ENCODE measurements at places on chromosomes 13 and 19.

DNA sequence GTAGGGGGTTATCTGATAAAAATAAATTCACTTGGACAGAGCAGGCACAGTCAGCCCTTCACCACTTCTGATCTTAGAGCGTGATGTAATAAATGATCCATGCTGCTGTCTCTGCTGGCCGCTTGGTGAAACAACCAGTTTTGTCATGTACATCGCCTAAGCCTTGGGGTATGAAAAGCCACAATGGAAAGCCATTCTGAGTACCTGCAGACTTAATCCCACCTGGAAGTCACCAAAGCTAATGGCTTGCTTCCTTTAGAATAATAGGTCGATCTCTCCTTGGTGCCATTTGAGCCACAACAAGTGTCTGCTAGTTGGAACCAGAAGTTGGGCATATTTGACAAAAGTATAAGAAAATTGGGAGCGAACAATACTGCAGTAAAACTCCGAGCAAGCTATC lies 1649.7 kb upstream of the SPRY2 start:
- DNase-seq: no peak

DNA sequence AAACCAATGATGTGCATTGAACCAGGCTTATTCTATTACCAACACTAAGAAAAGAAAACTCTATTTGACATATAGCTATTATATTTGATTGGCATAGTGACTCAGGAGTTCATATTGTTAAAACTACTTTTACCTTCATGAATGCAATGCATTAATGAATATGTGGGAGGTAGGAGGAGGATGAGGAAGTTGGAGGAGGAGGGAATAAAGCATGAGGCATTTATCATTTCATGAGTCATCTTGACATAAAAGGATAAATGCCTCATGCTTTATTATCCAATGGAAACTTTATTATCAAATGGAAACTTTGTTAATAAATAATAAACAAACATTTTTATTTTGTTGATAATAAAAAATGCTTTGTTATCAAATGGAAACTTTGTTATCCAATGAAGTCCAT lies 116.5 kb downstream of the SPRY2 start:
- DNase-seq: peak; percentile 56

DNA sequence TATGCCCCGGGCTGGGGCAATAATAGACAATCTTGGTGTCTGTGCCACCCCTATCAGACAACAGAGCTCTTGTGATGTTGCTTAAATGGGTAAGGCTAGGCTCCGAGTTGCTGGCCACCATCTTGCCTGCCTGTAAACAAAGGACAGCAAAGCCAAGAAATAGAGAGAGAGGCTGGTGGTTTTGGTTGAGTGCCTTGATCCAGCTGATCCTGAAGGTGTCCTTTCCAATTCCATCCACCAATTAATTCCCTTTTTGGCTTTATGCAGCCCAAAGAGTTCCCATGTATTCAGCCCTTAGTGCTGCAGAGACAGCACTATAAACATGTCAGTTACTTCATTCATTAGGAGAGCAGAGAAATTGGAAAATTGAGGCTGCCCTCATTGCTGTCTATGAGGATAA lies 41.7 kb upstream of the HOMER3 start:
- DNase-seq: no peak

GRCh38 chr19:38193445-38193844 lies 30.6 kb downstream of the DPF1 start:
- no peak for DNase-seq

DNA sequence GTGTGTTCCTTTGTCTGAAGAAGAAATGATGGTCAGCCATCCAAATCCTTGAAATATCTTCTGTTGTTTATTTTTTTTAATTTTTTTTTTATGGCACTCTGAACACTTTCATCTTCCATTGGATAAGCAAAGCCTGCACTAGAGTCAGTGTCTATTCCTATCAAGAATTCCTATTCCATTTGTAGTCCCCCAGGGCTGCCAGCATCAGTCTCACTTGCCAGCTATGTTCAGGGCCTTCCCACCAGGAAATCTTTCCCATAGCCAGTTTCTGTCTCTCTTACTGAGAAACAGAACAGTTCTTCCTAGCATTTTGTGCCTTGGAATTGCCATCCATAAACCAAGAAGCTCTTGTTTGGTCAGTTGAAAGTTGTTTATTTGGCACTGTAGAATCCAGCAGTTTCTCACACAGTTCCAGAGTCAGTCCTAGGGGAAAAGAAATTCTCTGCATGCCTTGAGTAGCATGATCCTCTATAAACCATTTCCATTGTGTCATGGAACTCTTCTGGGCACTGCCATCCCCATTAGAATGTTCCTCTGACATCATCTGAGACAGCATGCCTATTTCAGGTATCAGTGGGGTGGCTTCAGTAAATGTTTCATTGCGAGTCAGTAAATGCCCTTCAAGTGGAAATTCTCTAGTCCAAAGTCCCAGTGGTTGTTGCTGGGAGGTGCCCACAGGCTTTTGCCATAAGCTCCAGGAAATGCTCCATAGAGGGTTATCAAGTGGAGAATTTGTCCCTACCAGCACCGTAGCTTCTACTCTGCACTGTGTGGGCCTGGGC lies 18.7 kb upstream of the SPRYD7 start:
- DNase-seq: no peak

- no peak for DNase-seq
These were observed 341.2 kb downstream of the HS6ST3 start for GRCh38 chr13:96431044-96431581.

DNA sequence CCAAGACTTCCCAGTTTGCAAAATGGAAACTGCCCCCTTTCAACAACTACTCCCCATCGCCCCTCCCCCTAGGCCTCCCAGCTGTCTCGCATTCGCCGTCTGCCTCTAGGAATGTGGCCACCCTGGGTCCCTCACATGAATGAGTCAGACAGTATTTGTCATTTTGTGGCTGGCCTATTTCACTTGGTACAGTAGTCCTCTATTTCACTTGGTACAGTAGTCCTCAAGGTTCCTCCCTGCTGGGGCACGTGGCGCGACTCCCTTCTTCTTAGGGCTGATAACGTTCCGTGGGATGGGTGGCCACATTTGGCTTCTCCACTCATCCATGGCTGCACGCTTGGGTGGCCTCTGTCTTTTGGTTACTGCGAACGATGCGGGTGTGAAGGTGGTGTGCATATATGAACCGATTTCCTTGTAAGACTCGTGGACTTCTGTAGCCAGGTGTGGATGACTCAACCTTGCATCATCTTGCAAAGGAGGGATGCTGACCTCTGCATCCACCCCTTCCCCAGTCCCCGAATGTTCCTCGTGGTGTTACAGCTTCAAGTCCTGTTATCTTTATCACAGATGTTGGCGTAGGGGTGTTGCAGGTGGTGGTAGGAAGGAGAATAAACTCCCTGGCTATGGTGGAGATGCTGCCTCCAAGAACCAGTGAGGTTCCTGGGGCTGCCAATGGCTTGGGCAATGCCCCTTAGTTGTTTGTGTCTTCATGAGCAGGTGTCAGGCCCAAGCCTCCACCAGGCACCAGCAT lies 112.1 kb upstream of the SOX1 start:
- DNase-seq: no peak

DNA sequence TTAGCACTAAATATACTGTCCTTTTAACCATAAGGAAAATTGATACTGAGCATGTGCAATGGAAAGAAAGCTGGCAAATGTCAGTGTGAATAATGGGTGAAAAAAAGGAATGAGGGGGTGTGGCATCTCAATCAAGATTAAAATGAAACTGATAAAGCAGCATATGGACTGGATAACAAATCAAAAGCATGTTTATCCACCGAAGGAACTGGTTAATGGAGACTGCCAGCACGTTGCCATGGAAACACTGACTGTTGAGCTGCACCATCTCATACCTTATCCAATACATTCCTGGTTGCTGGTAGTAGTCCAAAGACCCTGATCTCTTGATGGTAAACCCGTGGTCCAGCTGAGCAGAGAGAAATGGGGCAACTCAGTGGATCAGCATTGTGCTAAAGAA lies 311.4 kb upstream of the MAB21L1 start:
- DNase-seq: no peak

DNA sequence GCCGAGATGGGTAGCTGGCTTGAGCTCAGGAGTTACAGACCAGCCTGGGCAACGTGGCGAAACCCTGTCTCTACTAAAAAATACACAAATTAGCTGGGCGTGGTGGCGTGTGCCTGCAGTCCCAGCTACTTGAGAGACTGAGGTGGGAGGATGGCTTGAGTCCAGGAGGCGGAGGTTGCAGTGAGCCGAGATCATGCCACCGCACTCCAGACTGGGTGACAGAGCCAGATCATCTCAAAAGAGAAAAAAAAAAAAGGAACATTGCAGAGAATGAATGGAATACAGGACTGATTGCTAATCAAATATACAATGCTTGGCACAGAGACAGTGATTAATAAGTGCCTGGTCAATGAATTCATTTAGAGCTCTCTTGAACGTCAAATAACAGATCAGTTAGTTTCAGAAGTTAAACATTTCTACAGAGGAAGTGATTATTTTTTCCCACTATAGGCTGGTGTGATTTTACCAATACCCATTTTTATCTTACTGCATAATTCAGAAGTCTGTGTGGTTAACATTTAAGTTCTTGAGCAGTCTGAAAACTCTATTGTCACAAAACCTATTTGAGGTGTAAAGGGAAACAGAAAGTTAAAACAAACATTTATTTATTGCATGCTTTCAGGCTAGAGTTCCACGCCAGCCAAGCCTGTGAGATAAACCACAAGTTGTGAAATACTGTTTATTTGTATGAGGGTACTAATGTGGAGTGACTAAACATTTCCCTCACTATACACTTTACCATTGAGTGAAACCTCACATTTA lies 7.7 kb upstream of the TBC1D4 start:
- DNase-seq: peak; percentile 47

DNA sequence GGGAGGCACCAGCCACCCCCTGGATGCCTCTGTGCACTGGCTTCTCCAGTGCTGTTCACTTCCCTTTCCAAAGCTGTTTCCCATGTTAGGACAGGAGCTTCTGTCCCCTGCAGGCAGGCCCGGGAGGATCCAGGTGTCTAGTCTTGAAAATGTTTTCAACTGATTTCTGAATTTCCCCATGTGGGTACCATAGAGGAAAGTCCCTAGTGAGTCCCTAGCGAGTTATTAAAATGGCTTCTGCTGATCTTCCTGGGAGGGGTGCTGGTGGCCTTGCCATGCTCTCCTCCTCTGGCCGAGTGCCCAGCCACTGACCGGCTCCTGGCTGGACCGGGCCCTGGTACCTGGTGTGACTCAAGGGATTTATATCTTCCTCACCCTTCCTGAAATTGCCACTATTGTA lies 5.2 kb upstream of the ANKRD10 start:
- DNase-seq: no peak

- DNase-seq: no peak
These were observed 353 bp downstream of the RFX2 start for GRCh38 chr19:6109947-6110346.

DNA sequence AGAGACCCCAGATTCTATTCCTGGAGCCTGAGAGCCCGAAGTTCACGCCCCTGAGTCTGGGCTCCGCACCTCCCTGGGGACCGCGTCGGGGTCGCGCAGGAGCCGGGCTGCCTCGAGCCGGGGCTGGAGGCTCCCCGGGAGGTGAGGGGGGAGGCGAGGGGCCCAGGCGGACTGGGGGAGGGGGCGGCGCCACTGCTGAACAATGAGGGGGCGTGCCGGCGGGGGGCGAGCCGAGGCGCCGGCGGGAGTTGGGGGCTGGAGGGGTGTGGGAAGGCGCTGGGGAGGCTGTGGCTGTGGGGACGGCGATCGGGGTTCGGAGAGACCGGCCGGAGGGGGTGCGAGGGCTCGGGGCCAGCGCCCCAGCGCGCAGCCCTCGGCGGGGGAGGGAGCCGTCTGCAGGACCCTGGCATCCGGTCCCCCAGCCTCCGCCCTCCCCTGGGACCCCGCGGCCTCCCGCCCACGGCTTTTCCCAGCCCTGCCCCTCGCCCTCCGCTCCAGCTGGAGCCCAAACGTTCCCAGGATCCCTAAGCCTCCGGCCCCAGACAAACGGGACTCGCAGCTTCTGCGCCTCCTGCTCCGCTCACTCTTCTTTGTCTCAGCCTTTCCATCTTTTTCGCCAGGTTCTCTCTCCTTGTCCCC lies 922 bp downstream of the PLEKHG2 start:
- no peak for DNase-seq

- peak; percentile 71 for DNase-seq
These were observed 1.2 kb upstream of the ZNF225 start for GRCh38 chr19:44111910-44112463.

DNA sequence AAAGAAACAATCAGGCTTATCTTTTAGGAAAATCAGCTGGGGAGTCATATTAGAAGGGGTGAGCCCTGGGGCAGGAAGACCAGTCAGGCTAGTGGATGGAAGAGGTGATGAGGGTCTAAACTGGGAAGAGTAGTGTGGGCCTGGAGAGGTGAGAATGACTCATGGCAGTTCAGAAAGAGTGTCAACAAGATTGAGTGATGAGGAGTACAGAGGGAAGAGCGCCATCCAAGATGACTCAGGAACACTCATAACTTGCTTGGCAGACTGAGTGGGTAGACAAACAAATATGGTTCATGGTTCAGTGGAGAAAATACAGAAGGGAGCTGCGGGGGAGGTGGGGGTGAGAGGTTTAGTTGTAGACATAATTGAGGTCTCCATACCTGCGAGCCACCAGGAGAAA lies 17.3 kb upstream of the CLDN10 start:
- DNase-seq: peak; percentile 99

- DNase-seq: peak; percentile 60
These were observed 145.6 kb upstream of the ZNF536 start for GRCh38 chr19:30226464-30227011.

DNA sequence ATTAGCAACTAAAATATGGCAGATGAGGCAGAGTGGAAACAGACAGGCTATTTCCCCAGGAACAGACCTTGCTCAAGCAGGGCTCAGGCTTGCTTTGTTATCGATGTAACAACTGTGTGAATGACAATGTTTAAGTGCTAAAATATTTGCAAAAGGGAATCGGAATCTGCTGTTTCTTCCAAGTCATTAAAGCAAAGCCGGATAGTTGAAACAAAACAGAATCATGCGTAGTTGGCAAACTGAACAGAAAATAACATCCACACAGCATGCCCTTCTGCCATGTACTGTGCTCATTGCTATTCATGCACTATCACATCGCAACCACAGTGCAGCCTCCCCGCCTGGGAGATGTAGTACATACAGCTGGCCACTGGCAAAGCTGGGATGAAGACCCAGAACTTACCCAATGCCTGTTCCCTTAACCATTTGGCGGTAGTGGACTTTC lies 799.1 kb downstream of the DIAPH3 start:
- no peak for DNase-seq

- peak; percentile 87 for DNase-seq
These were observed 21.5 kb upstream of the GARRE1 start for GRCh38 chr19:34232566-34233481.

GRCh38 chr19:3184847-3185460 lies 776 bp upstream of the NCLN start:
- peak; percentile 88 for DNase-seq

DNA sequence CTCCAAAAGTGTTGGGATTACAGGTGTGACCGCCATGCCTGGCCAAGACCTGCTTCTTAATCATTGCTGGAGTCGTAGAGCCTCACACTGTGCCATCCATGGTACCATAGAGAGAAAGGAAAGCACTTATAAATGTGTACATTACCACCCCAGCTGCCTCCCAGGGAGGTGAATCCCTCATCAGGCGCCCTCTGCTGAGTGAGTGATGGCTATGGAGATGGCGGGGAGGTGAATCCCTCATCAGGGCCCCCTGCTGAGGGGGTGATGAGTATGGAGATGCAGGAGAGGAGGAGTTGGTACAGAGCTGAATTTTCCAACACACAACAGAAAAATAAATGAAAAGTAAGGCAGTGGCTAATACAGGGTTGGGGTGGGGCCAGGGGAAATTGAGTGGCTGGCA lies 263.4 kb downstream of the UQCRFS1 start:
- no peak for DNase-seq
